ENCODE measurements at places on chromosomes 3 and 15. TPM values are rescaled to one million over a fixed set of nuclear protein-coding genes. Genes with fewer than 3 reads are reported as not detected.

Gene FGD5
- polyA plus RNA-seq: 34.0 TPM

Gene UBXN7
- polyA plus RNA-seq: 44.1 TPM

Gene TMEM266
- 1.4 TPM for polyA plus RNA-seq

Gene GOLGA8R
- 12.0 TPM for polyA plus RNA-seq

Gene HESX1
- polyA plus RNA-seq: 4.4 TPM

Gene GNAT1
- not detected for polyA plus RNA-seq

Gene COPG1
- polyA plus RNA-seq: 145 TPM

Gene WDR93
- 2.1 TPM for polyA plus RNA-seq

Gene CHST14
- 39.3 TPM for polyA plus RNA-seq

Gene EPHA6
- polyA plus RNA-seq: 0.41 TPM

Gene APBA2
- 14.6 TPM for polyA plus RNA-seq

Gene SLC12A1
- 0.12 TPM for polyA plus RNA-seq

Gene DLL4
- 12.7 TPM for polyA plus RNA-seq

Data from right lung (tissue), 10 donors.